ENCODE measurements at places on chromosomes 5 and 9.

- H3K4me1 ChIP-seq: no peaks in the 10 kb centered on the region
- no peak overlapping the region for H3K4me3 ChIP-seq
- DNase-seq: no peak
- H3K36me3 ChIP-seq: no peaks in the 10 kb centered on the region
- H3K27ac ChIP-seq: no peak overlapping the region
- H3K27me3 ChIP-seq: no peaks in the 10 kb centered on the region
Measured at GRCh38 chr9:23375511-23375910, 450.5 kb downstream of the ELAVL2 start.

- H3K27ac ChIP-seq: no peak overlapping the region
- peaks cover 26% of the 10 kb centered on the region for H3K4me1 ChIP-seq
- no peak for DNase-seq
- no peak overlapping the region for H3K4me3 ChIP-seq
- H3K27me3 ChIP-seq: no peaks in the 10 kb centered on the region
Measured at GRCh38 chr9:89988458-89988857, 383.6 kb downstream of the GADD45G start.

GRCh38 chr9:95874989-95875304, 544 bp upstream of the ERCC6L2 start:
- no peak overlapping the region for H3K27ac ChIP-seq
- DNase-seq: peak; percentile 65
- H3K27me3 ChIP-seq: no peaks in the 10 kb centered on the region

GRCh38 chr9:14423815-14424261, 109.9 kb upstream of the NFIB start:
- H3K27me3 ChIP-seq: no peaks in the 10 kb centered on the region
- peak; percentile 29 for DNase-seq

DNA sequence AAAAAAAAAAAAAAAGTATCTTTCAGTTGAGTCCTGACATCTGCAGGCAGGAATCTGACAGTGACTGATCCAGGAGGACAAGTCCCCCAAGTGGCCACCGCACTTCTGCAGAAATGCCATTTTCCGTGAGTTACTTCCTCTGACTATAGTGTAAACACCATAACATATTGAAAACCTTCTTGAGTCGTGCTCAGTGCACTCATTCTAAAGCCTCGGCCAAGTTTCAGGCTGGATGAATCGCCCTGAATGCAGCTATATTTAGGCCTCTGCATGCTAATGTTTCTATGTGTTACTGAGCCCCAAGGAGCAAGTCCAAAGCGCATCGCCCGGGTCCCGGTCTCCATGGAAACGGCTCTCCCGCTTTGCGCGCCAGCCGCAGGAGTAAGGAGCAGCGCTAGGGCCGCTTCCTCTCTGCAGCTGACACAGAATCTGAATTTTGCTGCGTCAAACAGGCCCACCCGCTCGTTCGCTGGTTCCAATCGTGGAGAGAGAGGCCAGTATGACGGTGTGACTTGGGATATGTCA, 335.4 kb downstream of the MSX2 start:
- no peaks in the 10 kb centered on the region for H3K36me3 ChIP-seq
- peaks cover 5% of the 10 kb centered on the region for H3K4me1 ChIP-seq
- no peaks in the 10 kb centered on the region for H3K27me3 ChIP-seq
- H3K4me3 ChIP-seq: peak overlapping the region; percentile 50

DNA sequence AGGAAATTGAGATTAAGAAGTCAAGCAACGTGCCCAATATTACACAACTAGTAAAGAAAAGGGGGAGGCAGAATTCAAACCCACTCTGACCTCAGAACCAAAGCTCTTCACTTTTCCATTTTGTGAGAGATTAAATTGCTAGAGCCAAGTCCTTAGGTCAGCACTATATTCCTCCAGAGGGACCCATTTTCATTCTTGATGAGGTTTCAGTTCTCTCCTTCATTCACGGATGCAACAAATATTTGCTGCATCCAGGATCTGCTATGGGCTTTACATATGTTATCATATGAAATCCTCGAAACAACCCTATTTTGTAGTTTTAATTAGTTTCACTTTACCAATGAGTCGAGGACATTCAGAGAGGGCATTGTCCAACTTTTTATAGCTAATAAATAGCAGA, 239.2 kb downstream of the EFNA5 start:
- peaks cover 3% of the 10 kb centered on the region for H3K36me3 ChIP-seq
- DNase-seq: no peak
- no peak overlapping the region for H3K4me3 ChIP-seq
- H3K27ac ChIP-seq: no peak overlapping the region
- H3K27me3 ChIP-seq: no peaks in the 10 kb centered on the region

- no peak overlapping the region for H3K4me3 ChIP-seq
- no peaks in the 10 kb centered on the region for H3K4me1 ChIP-seq
- no peak for DNase-seq
- H3K27ac ChIP-seq: no peak overlapping the region
Measured at GRCh38 chr5:75460532-75460931, 50.9 kb downstream of the CERT1 start.

- no peak overlapping the region for H3K27ac ChIP-seq
- no peaks in the 10 kb centered on the region for H3K36me3 ChIP-seq
- no peak for DNase-seq
- no peak overlapping the region for H3K4me3 ChIP-seq
- peaks cover 7% of the 10 kb centered on the region for H3K27me3 ChIP-seq
- peaks cover 3% of the 10 kb centered on the region for H3K4me1 ChIP-seq
Measured at GRCh38 chr5:176187276-176188062, 50.8 kb upstream of the SIMC1 start.

DNA sequence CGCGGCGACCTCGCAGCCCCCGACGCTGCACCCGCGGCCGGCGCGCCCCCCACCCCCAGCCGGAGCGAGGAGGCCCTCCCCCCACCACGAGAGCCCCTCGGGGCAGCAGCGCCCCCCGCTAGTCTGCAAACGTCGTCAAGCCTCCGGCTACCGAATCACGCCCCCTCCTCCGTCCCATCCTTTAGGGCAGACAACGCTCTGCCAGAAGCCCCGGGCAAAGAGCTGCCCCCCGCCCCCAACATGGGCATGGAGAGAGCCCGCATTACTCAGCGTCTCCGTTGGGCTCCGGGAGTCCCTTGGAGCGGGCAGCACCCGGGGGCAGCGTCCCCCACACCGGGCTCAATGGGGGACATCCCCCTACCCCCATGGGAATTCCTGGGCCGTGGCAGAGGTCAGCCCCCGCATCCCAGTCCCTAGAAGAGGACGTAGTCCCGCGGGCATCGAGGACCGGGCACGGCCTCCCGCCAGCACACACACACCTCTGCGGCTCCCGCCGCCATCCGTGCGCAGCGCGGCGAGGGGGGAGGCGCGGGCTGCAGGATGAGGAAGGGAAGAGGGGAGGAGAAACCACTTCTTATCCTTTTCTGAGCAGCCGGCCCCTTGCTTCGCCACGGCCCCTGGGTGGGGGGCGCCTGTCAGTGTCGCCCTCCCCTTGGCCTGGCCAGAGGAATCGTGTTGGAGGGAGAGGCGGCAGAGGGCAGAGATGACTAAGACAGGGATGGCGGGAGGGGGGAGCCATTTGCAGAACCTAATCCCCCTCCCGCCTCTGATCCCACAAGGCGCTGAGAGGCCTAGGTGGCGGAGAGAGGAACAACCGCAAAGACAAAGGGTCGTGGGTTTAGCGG, 750 bp downstream of the DNM1 start:
- H3K27ac ChIP-seq: no peak overlapping the region
- H3K36me3 ChIP-seq: no peaks in the 10 kb centered on the region
- peak overlapping the region; percentile 68 for H3K4me3 ChIP-seq
- H3K4me1 ChIP-seq: peaks cover 3% of the 10 kb centered on the region

- H3K4me1 ChIP-seq: no peaks in the 10 kb centered on the region
- peaks cover 2% of the 10 kb centered on the region for H3K36me3 ChIP-seq
- DNase-seq: no peak
- H3K27me3 ChIP-seq: no peaks in the 10 kb centered on the region
- H3K27ac ChIP-seq: no peak overlapping the region
- H3K4me3 ChIP-seq: no peak overlapping the region
Measured at GRCh38 chr5:95100551-95100950, 184.3 kb downstream of the MCTP1 start.

DNA sequence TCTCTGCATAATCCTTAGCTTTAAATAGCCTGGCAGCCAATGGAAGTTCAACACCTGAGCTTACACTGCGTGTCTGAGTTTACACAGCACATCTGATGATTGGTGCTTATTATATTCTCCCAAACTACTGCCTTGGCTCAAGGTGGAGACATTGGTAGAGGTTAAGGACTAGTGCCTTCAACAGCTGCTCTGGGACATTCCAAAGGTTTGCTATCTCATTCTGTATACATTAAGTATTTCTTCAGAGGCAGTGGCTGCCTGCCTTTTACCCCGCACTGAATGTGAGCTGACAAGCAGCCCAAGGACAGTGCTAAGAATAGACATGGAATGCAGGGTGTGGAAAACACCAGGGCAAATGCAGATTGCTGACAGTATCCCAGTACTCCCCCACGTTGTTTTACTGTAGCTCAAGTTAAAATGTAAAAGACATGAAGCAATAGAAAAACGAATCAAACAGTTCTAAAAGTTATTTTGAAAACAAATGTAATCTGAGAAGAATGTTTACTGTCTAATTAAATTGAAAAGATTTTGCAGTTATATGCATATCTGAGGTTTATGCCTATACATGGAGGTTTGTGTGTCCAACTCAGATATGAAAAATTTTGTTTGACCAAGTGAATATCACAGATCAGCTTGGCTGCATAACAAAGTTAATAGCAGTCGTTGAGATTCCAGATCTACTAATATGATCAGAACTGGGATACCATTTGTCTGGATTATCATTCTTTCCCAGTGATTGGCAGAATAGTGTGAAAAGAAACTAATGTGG, 1.8 kb downstream of the HSPB3 start:
- no peaks in the 10 kb centered on the region for H3K36me3 ChIP-seq
- peak; percentile 72 for DNase-seq
- H3K27ac ChIP-seq: peak overlapping the region; percentile 28
- no peaks in the 10 kb centered on the region for H3K27me3 ChIP-seq

DNA sequence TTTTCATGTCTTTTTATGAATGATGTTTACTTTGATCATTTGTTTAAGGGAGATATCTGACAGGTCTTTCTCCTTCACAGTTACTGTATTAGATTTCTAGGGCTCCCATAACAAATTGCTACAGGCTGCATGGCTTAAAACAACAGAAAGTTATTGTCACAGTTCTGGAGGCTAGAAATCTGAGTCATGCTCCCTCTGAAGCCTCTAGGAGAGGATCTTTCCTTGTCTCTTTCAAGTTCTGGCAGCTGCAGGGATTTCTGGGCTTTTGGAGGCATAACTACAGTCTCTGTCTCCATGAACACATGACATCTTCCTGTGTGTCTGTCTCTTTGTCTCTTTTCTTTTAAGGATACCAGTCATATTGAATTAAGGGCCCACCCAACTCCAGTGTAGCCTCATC, 557.3 kb upstream of the SEMA6A start:
- no peaks in the 10 kb centered on the region for H3K27me3 ChIP-seq
- no peak overlapping the region for H3K4me3 ChIP-seq
- peaks cover 27% of the 10 kb centered on the region for H3K4me1 ChIP-seq
- H3K27ac ChIP-seq: peak overlapping the region; percentile 83

DNA sequence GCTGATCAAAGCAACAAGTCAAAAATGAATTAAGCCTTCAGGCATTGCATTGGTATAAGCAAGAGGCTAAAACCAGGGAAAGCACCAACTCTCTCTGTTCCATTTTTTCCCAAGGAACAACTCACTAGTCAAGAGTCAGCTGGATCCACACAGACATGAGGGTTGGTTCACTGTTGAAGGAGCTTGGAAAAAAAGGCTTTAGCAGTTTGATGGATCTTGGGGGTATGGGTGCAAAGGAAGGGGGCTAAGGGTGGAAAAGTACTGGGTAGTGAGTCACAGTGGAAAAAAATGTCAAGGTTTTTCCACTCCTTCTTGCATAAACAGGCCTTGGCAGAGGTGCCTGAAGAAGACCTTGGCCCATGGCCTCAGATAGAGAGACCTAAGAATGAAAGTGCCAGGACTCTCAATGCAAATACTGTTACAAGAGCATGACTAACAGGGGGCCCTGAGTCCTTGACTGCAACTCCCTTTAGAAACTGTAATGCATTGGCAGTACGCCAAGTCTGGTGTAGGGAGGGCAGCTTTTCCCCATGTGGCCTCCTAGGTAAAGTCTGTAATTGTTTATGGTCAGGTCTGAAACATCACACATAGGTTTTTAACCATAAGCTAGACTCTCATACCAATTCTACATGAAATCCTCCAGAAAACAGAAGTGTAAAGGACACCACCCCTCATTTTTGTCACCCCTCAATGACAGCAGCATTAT, 23.7 kb downstream of the ACTL7A start:
- H3K27ac ChIP-seq: peak overlapping the region; percentile 47
- H3K27me3 ChIP-seq: no peaks in the 10 kb centered on the region
- H3K4me3 ChIP-seq: no peak overlapping the region
- H3K36me3 ChIP-seq: peaks cover 18% of the 10 kb centered on the region

- H3K4me1 ChIP-seq: no peaks in the 10 kb centered on the region
- no peaks in the 10 kb centered on the region for H3K27me3 ChIP-seq
- no peak overlapping the region for H3K27ac ChIP-seq
- DNase-seq: peak; percentile 59
Measured at GRCh38 chr5:68962757-68963484, 130.9 kb upstream of the SLC30A5 start.

Measured in SJCRH30 (cell line).